ENCODE measurements at places on chromosomes 7 and 10. TPM values are rescaled to one million over a fixed set of nuclear protein-coding genes. Genes with fewer than 3 reads are reported as not detected.

DNA sequence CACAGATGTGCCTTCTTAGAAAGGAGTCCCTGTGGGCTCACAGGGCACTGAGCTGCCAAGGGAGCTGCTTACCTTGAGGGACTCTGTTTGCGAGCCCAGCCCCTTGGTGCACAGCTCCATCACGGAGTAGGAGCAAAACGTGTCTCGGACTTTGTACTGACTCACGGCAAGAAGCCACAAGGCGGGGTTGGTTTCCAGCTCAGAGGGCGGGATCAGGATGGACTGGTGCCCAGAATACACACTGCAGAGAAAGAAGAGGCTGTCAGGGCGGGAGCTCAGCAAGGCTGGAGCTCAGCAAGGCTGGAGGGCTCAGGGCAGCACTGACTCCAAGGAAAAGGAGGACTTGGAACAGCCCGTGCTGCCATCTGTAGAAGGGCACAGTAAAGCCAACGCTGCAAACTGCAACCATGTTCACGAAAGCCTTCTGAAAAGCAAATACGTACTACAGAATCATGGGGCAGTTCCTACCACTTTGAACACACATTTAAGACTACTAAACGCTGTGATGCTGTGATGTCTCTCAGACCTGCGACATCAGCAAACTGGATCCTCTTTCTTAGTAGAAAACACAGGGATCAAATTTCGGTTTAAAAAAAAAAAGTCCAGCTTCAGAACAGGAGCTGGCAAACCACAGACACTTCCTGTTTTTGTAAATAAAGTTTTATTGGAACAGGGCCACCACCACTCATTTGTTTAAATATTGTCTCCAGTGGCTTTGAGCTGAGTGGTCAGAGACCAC, 194.3 kb downstream of the ZMYND11 start:
- DNase-seq = no peak

- DNase-seq = no peak
Measured at GRCh38 chr10:111107846-111108245, 31.0 kb downstream of the ADRA2A start.

DNA sequence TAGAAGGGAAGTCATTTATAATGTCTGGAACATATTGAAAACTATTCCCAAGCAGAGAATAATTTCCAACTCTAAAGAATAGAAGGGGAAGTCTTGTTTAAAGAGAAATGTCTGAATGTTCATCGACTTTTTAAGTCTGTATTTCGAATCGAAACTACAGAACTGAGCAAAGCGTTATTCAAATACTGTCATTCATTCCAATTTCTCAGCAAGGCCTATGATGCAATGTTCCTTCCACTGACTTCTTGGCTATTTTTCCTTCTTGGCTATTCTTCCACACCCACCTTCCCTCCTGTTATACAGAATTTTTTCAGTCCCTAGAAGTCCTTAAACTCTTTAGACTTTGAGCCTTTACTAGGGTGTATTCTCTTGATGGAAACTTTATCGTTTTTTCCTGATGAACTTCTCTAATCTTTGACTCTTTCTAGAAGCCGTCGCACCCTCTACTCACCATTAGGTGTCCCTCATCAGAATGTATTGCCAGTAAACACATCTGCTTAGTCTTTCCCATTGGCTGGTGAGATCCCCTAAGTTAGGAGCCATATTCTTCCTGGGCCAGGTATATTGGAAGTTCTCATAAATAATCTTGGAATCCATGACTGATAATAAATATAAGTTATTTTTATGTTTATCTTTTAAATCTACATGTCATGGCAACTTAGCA, 235.7 kb upstream of the CCDC6 start:
- no peak for DNase-seq

- DNase-seq = no peak
Measured at GRCh38 chr10:58275908-58276307, 6.9 kb downstream of the CISD1 start.

BAIAP2L1 gene
- polyA plus RNA-seq = 1.6 TPM

- DNase-seq = no peak
Measured at GRCh38 chr10:78433076-78433595, 399.5 kb downstream of the RPS24 start.

DNA sequence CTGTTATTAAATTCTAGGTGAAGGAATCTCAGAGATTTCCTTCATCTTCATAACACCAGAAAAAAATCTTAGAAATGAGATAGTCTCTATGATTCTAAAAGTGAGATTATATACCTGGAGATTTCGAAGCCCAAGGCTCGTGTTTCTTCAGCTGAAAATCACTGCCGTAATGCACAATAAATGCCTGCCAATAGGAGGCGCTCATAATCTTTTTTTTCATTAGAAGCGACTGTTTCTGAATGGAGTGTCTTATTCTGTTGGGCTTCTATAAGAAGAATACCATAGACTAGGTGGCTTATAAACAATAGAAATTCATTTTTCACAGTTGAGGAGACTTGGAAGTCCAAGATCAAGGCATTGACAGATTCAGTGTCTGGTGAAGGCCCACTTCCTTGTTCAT, 294.7 kb downstream of the PRKG1 start:
- no peak for DNase-seq
